ENCODE measurements at places on chromosomes 5 and 9.
A peak's percentile ranks its signal among the peaks of the same experiment; 100 is the strongest.

- no peak for DNase-seq
Observed at GRCh38 chr9:123795336-123795735, 134.6 kb downstream of the DENND1A start.

DNA sequence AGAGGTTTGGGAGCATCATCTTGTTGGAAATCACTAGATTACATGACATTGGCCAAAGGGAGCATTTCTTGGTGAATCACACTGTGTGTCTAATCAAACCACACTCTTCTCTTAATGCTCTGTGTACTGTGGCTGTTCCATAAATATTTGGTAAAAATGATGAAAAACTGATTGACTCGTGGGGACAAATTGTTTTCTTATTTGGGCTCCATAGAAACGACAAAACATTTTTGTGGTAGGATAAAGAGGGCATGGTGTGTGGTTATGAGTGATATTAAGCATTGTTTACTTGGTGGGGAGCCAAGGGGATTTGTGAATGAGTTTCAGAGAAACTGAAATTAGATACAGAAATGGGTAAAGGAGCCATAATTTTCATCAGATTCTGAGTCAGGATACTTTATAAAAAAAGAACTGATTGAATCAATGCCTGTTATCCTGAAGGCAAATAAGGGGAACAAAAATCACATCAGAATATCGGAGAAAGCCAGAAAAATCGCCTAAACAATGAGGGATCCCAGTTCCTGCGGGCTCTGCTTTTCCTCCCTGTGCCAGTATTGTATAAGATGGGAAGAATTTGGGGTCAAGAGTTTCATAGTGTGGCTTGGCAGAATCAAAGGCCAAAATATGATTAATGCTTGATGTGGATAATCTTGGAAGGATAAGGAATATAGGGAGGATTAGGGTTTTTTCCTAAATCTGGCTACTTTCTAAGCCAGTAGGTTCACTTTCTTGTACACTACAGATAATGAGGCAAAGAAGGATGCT lies 33.3 kb downstream of the FBXL7 start:
- no peak for DNase-seq

DNA sequence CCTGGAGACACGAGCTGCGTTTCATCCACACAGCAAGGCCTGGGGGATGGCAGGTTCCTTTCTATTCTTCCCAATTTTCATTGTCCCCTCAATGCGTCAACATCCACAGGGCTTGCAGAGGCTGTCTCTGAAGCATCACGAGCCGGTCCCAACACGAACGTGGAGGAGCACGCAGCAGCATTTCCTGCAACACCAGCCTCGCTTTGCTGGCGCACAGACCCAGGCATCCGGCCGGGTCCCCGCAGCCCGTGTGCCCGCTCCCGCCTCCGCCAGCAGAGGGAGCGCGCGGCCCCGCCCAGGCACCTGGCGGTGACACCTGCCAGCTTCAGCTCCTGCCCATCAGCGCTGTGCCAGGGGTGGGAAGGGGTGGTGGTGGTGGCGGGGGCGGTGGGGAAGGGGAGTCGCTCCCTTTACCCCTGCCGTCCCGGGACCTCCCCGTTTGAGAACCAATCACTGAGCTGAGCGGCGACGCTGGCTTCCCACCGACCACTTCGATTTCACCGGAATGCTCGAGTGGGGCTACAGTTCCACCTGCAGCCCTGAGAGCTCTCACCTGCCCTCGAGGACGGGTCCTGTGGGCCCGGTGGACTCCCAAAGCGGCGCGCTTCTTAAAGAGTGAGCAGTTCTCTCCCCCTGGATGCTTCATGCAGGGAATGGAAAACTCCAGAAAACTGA lies 464.5 kb downstream of the ICE1 start:
- DNase-seq: peak; percentile 19

- DNase-seq: no peak
Observed at GRCh38 chr5:69494452-69494851, 1.9 kb downstream of the OCLN start.

GRCh38 chr5:103951776-103952175 lies 389.2 kb upstream of the NUDT12 start:
- DNase-seq: no peak

DNA sequence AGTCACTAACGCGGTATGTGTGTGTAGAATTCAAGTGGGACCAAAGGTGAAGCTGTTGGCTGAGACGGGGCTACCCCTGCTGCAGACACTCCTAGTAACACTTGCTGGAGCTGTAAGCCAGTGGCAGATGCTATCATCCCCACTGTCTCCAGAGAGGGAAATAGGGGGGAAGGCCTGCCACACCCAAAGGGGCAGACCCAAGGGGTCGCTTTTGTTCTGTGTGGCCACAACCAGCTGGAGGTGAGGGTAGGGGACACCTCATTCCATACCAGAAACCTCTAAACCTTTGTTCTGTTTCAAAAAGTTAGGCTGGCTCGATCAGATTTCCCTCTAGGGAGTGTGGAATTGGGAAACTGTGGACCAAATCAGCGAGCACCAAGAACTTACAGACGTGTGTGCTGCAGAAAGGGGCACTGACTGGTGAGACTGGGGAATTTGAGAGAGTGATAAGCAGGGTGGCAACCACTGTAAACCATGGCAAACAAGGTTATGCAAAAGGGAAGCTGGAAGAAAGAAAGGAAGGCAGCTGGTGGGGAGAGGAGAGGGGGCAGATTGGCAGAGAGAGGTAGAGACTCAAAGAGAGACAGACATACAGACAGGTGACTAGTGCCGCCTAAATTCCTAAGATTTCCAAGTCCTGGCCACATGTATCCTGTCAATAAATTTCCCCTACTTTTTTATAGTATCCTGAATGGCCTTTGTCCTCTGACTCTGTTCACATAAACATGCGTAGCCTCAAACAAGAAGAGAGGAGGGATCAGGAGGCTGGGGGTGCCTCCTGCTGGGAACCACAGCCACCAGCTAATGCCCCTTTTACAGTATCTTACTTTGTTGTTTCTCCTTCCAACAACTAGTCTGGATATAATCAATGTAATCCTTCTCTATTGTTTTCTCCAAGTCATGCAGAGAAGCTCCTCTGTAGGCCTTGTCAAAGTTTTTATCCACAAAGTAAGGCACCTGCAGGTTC lies 15.6 kb upstream of the SPATA24 start:
- no peak for DNase-seq

GRCh38 chr9:9229269-9229668 lies 1383.5 kb downstream of the PTPRD start:
- DNase-seq: no peak

- no peak for DNase-seq
Observed at GRCh38 chr5:76503929-76504328, 100.8 kb downstream of the IQGAP2 start.

DNA sequence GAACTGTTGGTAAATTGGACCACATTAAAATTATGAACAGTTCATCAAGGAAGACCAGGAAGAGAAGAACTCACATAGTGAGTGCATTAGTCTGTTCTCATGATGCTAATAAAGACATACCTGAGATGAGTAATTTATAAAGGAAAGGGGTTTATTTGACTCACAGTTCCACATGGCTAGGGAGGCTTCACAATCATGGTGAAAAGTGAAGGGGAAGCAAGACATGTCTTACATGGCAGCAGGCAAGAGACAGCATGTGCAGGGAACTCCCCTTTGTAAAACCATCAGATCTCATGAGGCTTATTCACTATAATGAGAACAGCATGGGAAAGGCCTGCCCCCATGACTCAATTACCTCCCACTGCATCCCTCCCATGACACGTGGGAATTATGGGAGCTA lies 135.9 kb upstream of the MAN2A1 start:
- no peak for DNase-seq

GRCh38 chr9:72839085-72839484 lies 113.8 kb downstream of the ALDH1A1 start:
- no peak for DNase-seq

- no peak for DNase-seq
Observed at GRCh38 chr9:133812941-133813748, 75.0 kb upstream of the SARDH start.

DNA sequence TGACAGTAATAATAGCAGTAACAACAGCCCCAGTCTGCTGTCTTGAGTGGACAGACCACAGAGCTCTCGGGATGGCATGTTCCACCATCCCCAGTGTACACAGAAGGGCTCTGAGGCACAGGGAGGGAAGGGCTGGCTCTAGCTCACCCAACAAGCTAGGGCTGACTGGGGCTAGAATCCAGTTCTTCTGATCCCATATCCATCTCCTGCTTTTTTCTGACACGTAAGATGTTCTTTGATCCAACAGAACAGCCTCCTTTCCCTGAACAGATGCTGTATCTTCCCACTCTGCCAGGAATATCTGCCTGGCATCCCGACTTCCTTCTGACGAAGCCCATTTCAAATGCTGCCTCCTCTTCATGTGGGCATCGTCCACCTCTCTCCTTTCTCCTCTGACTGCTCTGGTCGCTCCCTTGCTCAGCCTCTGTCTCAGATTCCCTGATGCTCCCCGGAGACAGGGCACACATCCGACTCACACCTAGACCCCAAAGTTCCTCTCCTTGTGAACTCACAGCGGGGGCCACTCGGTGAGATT lies 43.6 kb upstream of the CLK4 start:
- DNase-seq: no peak

- DNase-seq: no peak
Observed at GRCh38 chr5:89260254-89260653, 377.3 kb upstream of the MEF2C start.

DNA sequence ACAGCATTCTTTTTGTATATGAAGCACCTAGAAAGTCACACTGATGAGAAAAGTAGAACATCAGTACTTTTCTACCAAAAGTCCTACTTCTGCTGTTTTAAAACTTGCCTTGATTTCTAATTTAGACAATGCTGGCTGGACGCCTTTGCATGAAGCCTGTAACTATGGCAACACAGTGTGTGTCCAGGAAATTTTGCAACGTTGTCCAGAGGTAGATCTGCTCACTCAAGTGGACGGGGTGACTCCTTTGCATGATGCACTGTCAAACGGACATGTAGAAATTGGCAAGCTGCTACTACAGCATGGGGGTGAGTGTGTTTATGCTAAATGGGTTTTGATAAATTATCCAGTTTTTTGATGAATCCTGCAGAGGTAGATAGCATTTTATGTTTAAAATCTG lies 73.5 kb downstream of the SLF1 start:
- DNase-seq: no peak

DNA sequence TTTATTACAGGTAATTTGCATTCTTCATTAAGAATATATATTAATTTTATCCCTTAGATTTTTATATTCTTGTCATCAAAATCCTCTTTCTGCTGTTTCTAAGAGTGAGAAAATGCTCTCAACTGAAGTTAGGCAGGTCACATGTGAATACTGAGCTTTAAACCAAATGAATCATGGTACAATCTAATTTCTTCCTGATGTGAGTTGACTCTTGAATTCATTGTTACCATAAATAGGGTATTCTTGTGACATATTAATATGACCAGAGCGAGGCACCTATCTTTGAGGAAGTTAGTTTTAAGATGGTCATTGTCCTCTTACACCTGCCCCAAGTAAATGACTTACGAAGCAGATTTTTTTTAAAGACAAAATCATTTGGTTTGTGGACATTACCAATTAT lies 17.4 kb downstream of the C9orf85 start:
- no peak for DNase-seq

- no peak for DNase-seq
Observed at GRCh38 chr9:84955971-84956370, 286.4 kb downstream of the NTRK2 start.

GRCh38 chr9:112872019-112872418 lies 18.7 kb downstream of the SLC46A2 start:
- DNase-seq: no peak

DNA sequence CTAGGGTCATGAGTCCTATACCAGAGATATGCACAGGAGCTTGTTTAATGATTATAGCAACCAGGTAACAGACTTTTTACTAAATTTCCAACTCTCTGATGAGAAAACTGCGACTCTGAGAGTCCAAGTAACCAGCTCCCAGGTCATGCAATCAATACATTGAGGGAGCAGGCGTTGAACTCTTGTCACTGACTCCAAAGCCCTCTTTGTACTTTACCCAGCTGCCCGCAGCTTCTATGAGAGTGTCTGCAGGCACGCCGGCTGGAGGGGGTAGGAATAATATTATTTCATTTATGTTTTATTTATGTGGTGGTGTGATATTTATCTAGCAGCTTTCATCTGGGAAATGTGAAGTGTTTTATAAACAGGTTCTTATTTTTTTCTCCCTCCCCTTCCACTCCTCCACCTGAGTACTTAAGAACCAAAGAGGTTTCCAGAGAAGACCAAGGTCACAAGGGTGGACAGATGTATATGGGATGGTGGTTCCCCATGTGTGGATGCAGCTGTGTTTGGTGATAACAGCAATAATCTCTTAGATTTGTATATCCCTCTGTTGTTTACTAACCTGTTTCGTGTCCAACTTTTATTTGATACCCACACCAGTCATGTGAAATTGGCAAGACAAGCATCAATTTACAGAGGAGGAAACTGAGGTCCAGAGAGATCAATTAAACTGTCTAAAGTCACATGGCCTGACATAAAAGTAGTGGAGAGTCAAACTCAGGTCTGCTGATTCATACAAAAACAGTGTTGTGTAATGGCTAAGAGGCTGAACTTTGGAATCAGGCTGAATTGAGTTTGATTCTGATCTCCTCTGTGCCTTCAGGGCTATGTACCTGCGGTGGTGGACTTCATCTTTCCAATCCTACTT lies 140.2 kb upstream of the TRIM32 start:
- no peak for DNase-seq

DNA sequence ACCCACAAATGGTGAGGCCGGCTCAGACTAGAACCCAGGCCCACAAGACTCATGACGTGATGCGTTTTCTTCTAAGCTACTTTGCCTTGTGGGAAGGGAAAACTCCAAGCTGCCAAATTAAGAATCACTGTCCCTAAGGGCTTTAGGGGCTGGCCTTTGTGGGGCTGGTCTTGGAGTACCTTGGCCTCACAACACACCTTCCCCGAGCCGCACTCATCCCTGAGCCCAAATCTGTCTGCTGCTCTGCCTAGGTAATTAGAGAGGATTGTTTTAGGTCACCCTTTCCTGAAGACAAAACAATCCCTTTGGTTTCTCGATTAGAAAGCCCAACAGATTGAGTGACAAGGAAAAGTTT lies 137.3 kb downstream of the SEMA6A start:
- no peak for DNase-seq

DNA sequence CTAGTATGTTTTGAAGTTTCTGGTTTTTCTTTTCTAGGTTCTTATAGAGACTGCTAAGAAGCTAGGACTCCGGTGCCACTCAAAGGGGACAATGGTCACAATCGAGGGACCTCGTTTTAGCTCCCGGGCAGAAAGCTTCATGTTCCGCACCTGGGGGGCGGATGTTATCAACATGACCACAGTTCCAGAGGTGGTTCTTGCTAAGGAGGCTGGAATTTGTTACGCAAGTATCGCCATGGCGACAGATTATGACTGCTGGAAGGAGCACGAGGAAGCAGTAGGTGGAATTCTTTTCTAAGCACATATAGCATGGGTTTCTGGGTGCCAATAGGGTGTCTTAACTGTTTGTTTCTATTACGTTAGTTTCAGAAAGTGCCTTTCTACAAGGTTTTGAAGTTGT lies 52.2 kb downstream of the MTAP start:
- no peak for DNase-seq

- DNase-seq: no peak
Observed at GRCh38 chr9:19918630-19919029, 129.8 kb upstream of the SLC24A2 start.
